ENCODE measurements at places on chromosomes 1 and 21.
A peak's percentile ranks its signal among the peaks of the same experiment; 100 is the strongest.

- no peak for DNase-seq
These were observed 6.2 kb downstream of the ARHGEF2 start for GRCh38 chr1:155971910-155972809.

- no peak for DNase-seq
These were observed 31.0 kb downstream of the UCK2 start for GRCh38 chr1:165858364-165858823.

GRCh38 chr1:229131243-229132105, 139.4 kb upstream of the RAB4A start:
- DNase-seq, result no peak

GRCh38 chr1:17400725-17401341, 28.8 kb downstream of the PADI6 start:
- no peak for DNase-seq

DNA sequence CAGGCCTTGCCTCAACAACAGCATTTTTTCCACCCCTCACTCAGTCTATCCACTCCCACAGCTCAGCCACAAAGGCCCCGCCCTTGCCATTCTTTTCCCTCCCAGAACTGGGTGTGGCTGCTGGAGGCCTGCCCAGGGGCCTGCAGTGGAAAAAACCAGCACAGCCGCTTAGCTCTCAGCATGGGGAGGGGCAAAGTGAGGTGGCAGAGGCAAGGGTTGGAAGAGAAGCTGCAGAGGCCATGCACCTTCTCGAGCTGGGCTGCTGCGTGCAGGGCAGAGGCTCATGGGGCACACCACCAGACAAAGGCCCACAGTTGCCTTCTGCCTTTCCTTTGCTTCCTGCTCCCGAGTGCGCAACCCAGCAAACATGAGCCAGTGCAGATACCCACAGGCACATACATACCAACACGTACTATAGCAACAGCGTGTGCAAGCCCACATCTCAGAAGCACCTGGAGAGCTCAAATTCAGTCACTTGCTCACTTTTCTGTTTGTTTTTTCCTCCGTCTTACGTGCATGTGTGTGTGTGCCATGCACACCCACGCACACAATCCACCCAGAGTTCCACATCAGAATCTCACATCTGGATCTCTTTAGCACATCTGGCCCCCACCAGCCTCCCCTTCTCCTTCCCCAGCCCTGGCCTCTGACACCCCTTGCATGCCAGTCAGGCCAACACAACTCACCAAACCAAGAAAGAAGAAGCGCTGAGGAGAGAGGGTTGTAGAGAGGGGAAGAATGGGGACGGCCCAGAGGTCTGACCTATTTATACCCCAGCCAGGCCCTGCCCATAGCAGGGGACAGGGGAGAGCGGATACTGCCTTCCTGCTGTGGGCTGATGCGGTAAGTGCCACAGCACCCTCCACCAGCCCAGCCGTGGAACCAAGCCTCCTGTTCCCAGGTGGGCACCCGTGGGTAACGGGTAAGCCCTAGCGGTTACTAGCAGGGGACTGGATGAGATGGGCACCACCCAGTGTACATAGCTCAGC, at the start of gene S100A4:
S100A4 (minus strand) TSS at position 740 of the 989 bp plus-strand sequence. CDS start 1,012 bp downstream, outside the sequence.
- DNase-seq, result peak; percentile 97

DNA sequence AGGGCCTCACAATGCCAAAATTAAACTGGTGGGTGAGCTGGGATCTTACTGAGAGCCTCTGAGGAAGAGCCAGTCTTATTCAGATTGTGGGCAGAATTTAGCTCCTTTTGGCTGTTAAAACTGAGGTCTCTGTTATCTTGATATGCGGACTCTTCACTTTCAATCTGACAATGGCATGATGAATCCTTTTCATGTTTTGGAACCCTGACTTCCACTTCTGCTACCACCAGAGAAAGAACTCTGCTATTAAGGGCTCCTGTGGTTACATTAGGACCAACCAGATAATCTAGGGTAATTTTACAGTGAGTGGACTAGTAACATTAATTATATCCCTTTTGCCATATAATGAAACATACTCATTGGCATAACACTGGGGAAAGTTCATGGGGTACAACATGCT, 219.0 kb downstream of the LRRIQ3 start:
- DNase-seq, result no peak

DNA sequence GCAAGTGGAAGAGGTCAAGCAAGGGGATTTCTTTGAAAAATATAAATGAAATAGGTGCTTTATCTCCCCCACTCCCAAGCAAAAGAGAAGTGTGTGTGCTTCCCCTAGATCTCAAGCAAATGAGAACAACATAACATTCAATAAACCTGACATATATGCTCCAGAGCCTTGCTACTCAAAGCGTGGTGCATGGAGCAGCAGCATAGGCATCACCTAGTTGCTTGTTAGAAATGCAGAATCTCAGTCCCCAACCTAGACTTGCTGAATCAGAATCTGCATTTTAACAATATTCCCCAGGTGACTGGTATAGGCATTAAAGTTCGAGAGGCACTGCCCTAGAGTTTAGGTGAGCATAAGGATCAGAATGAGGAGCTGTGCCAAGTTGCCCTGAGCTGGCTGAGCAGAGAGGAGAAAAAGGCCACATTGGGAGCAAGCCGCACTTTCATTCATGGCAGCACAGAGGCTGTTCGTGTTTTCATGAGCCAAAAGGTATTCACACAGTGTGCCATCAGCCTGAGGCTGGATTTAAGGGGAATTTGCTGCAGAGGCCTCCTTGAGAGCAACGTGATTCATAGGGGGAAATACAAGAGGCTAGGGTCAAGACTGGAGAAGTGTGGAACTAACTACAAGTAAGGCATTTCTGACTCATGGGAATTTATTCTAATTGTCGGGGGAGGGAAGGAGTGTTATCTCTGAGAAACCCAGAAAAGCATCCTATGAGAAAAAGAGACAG, 14.3 kb upstream of the LPAR3 start:
- DNase-seq, result no peak

DNA sequence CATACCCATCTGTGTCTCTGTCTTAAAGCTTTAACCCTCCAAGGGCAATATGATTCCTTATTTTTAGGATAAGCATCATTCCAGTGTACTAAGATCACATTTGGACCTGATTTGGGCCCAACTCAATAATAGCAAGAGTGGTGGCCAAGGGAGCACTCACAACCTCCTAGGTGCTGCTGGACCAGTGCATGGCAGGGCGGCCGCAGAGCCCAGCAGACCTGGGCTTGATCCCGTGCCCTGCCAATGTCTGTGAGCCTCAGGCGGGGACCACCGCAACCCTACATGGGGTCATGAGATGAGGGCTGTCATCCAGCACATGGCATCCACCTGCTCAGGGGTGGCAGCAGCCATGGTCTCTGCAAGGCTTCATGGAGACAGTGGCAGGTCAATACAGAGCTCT, 201.8 kb upstream of the TMEM51 start:
- no peak for DNase-seq

DNA sequence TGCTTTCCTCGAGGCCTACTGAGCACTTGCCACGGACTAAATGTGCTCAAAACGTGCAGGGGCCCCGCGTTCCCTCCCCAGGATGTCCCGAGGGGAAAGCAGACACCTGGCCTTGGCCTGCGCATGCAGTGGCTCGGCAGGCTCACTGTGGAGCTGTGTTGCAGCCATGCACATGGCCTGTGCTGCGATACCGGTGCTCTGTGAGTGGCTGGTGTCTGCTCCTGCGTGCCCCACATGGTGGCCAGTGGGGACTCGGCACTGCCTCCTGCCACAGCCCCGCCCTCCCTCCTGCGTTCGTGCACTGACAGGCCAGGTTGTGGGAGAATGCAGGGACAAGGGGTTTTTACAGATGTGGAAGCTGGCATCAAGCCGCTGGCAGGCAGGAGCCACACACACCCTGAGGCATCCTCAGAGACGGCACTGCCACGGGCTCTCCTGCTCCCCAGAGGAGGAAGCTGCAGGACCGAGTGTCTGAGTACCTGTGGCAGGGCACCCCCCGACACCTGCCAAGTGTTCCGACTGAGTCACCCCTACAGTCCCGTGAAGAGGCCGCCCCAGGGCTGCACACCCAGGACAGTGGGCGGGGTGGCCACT, 16.9 kb upstream of the PTTG1IP start:
- no peak for DNase-seq

DNA sequence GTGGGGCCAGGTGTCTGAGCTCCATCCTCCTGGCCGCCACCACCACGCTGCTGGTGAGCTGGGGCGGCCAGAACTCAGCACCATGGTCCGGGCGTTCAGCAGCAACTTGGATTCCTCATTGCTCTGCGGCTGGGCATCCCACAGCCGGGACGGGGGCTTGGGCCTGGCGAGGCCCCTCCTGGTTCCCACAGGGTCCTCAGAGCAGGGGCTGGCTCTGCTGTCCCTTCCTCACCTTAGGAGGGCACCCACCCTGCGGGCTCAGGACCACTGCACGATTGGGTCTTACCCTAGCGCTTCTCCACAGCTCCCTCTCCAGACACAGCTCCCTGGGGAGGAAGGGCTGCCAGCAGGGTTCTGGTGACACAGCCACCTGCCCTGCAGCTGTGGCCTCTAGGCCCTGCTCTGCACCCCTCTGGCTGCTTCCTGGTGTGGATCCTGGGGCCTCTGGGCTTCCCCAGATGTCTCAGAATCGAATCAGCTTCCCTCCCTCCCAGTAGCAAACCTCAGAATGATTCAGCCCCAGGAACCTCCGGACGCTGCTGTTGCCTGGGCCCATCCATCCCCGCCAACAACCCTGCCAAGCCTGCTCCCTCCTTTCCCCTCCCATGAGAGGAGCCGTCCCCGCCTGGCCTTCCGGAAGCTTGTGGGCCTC, 25.0 kb downstream of the CRYAA start:
- peak; percentile 54 for DNase-seq

GRCh38 chr1:5594056-5594956, 397.9 kb downstream of the NPHP4 start:
- DNase-seq, result no peak

GRCh38 chr21:43025636-43026180, 49.9 kb downstream of the CBS start:
- DNase-seq, result no peak

DNA sequence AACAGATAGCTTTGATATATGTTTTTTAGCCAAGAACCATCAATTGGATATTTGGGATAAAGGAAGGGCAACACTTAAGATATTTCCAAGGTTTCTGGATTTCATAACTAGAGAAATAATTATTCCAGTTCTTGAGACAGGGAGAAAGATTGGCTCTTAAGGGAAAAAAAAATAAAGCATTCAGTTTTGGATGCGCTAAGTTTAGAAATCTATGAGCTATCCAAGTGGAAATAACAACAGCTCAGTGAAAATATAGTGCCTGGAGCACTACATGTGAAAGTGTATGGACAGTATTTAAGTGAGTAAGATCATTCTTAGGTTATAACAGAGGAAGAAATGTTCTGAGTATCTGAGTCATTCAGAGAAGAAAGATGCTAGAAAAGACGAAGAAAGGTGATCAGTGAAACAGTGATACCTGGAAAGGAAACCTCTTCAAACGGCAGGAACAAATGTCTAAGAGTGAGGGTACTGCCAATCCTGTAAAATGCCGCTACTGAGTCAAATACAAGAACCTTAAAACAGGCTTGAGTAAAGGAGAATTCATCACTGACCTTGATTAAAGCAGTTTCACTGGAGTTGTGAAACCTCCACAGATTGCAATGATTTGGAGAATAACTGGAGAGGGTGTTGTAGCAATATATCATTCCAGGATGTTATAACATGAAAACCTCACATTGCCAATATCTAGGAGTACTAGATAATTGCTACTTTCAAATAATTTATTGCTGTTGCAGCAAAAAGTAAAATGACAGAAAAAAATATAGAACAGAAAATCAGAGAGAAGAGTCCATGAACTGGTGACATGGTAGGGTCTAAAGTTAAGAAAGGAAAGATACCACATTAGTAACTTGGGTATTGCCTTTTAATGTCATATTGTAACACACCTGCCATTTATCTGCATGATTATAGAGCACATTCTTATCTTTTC, 482.1 kb upstream of the RGS18 start:
- no peak for DNase-seq

GRCh38 chr1:204692841-204693356, 7.4 kb upstream of the LRRN2 start:
- no peak for DNase-seq

- no peak for DNase-seq
These were observed 161.3 kb downstream of the NTPCR start for GRCh38 chr1:233111731-233112130.

DNA sequence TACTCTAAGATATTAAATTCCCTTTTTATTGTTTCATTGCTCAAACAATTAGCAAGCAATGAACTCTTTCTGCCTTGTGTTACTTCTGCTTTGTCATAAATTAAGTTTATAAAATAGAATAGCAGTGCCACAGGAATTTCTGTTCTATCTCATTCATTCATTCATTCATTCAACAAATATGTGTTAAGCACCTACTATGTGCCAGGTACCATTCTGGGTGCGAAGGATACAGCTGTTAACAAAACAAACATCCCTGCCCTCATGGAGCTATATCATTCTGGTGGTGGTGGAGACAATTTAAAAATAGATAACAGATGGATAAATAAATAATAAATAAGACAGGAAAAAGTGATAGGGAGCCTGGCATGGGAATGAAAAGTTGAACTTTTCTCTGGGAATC, 34.5 kb upstream of the AHCYL1 start:
- DNase-seq, result no peak

GRCh38 chr1:115670476-115671175, 28.9 kb downstream of the VANGL1 start:
- DNase-seq, result peak; percentile 63

GRCh38 chr1:178311164-178311563, 185.6 kb downstream of the CLEC20A start:
- DNase-seq, result no peak

DNA sequence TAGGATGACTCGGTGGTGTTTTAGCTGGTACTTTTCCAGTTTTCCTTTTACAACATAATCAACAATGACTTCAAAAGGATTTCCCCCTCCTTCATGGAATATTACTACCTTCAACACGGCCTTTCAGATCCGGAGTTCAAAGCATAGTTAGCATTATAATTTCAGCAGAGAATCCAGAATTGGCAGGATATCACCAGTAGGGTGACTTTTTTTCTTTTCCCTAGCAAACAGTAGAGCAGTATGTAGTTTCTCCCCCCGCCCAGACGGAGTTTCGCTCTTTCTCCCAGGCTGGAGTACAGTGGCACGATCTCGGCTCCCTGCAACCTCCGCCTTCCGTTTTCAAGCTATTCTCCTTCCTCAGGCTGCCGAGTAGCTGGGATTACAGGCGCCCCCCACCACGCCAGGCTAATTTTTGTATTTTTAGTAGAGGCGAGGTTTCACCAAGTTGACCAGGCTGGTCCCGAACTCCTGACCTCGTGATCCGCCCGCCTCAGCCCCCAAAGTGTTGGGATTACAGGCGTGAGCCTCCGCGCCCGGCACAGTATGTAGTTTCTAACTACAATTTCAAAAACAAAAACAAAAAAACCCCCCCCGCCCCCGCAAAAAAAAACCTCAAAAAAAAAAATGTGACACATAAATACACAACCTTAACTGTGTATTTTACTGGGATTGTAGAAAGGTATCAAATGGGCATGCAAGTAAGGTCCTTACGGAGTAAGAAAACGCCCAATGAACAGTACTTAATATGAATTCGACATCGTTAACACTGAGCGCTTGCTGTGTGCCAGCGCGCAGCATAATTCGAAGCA, 1.5 kb upstream of the COX20 start:
- DNase-seq, result peak; percentile 77

All from femur (tissue), 1 donor.